ENCODE measurements at places on chromosomes 11 and 22. TPM values are rescaled to one million over a fixed set of nuclear protein-coding genes. Genes with fewer than 3 reads are reported as not detected.

- no peak for DNase-seq
These were observed 8.5 kb upstream of the ARFGAP3 start for GRCh38 chr22:42865536-42865935.

DNA sequence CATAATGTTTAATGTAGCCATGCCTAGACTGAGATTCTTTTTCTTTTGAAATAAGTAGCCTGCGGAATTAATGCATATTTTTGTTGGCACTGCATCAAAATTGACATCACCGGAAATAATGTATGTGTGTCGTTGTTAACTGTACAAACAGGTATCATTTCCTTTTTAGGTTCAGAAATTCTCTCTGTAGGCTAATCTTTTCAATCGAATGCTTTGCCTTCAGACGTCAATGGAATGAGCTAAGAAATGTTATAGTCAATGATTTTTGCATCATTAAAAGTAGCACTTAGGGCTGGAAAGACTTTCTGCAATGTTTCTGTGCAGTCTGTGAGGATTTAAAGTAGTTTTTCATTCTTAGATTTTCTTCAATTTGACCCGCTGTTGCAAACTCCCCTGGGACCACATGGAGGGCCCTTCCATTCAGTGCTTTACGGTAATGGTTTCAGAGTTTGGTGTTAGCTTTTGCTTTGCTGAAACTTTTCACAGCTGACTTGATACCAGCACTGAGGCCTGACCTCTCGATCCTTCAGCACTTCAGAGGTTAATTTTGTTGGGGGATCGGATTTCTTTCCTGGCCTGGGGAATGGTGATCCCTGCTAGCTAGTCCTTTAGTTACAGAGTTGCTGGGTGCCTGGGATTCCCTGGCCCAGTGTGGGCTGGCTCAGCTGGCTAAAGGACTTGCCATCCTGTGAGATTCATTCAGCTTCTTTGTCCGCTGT is 137.8 kb downstream of the DBX1 start:
- DNase-seq, result no peak

GRCh38 chr11:13629779-13630178 is 38.7 kb upstream of the FAR1 start:
- no peak for DNase-seq

The MFRP gene
- total RNA-seq, result not detected

DNA sequence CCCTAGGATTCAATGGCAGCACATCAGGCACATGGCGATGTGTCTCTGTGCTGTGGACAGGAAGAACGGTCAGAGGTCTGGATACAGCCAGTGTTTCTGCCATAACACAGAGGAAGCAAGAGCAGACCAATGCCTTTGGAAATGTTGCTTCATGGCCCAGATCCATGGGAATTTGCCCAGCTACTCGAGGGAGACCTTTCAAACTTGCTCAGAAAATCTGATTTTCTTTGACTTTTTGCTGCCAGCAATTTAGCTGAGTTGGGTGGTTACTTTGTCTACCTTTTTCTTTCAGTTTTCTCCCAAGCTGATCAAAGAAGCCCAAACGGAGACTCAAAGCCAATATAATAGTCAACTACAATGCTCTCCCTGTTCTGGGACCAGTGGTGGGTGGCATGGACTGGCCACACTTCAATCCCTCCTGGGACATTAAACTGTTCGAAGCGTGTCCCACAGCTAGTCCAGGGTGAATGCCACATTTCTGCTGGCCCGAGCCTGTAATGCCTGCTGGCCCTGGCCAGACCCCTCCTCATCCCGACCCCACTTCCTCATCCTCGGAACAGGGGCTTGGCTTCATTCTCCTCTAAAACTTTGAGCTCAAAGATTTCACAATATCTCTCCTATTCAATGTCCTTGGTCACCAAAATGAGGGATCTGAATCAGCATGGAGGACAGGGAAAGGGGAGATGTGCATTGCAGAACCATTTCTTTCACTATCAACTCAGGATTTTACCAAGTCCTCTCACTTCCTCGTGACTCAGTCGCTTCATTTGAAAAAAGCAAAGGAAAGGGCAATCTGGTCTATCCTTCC is 93.3 kb downstream of the ABTB2 start:
- no peak for DNase-seq

DNA sequence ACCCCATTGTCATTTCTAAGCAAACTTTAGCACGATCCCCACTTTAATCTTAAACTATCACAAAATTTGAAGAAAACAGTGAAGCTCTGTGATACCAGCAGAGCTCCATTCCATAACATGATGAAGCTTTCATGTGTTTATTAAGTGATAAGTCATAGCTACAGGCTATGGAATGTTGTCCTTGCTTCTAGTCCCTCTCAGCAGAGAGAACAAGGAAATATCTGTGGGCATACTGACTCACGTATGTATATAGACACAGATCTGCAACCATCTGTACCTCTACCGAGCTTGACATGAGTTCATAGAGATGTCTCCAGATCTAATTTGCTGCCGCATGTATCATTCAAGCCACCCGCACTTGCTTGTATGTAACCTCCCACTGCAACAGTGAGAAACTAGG is 588.9 kb downstream of the ETS1 start:
- no peak for DNase-seq

GRCh38 chr11:73402834-73403185 is 26.6 kb downstream of the RELT start:
- DNase-seq, result no peak

DNA sequence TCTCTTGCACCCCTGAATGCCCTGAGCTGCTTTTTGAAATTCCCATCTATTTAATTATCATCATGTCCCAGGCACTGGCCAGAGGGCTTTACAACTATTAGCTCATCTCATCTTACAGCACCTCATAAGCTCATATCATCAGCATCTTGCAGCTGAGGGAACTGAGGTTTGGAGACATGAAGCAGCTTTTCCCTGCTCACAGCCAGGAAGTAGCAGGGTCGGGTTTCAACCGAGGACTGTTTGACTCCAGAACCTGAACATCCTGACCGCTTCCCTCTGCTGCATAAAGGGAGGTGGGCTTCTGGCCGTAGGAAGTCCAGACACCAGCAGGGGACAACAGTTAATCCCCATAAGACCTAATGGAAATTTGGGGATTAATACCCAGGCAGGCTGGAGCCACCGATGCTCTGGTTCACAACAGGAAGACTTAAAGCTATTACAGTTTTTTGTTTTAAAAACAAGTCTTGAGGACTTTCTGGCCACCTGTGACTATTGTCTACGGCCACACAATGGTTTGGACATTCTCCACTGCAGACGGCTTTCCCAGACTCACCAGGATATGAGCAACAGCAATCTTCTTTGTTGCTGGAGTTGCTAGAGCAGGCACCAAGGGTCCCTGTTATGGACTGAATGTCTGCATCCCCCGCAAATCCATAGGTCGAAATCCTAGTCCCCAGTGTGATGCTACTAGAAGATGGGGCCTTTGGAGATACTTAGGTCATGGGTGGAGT is 47.4 kb downstream of the CHST1 start:
- DNase-seq, result no peak

The POGLUT3 gene
- 12.1 TPM for total RNA-seq

The ZNF280B gene
- 1.0 TPM for total RNA-seq

DNA sequence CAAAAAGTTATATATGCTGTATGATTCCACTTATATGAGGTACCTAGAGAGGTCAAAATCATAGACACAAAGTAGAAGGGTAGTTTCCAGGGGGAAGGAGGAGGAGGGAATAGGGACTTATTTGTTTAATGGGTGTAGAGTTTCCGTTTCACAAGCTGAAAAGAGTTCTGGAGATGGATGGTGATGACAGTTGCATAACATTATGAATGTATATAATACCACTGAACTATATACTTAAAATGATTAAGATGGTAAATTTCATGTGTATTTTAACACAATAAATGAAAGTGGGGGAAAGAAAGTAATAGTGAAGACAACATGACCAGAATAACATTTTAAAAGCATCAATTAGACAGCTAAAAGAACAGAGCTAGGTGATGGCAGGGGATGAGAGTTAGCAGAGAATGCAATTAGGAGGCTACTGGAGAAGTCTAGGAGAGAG is 51.2 kb downstream of the MRTFA start:
- no peak for DNase-seq

The APOBEC3A gene
- 0.93 TPM for total RNA-seq
